ENCODE measurements at places on chromosomes 1 and 21.

DNA sequence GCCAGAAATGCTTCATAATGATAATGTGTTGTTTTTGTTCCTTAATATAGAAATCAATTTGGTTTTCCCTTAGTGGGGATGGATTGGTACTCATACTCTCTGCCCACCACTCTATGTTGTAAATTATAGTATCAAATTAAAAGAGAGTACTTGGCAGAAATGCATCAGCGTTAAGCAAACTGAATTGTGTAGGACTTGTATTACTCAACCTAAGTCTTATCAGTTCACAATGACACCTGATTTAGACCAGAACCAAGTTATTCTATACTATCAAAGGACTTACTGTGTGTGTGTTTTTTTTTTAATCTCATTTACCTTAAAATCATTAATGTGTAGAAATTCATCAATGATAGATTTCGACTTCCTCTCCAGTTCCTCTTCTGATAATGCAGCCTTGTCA is 62.0 kb upstream of the HP1BP3 start:
- no peak for DNase-seq

GRCh38 chr1:98870959-98871903 is 133.4 kb downstream of the PLPPR5 start:
- DNase-seq: no peak

DNA sequence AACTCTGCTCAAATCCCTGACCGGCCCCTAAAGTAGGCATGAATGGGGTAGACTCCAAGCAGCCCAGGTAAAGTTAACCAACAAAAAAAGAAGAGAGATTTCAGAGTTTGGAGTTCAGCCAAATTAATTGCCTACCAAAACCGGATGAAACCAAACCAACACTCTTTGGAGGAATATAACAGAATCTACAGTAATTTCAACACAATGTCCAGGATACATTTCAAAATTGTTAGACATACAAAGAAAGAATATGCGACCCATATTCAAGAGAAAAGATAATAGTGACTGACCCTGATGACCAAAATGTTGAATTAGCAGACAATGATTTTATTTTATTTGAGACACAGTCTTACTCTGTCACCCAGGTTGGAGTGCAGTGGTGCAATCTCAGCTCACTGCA is 12.6 kb downstream of the IL22RA1 start:
- no peak for DNase-seq

- no peak for DNase-seq
These were observed 72.0 kb downstream of the ST6GALNAC5 start for GRCh38 chr1:76939050-76939816.

- DNase-seq: no peak
These were observed 1.2 kb downstream of the ITGA10 start for GRCh38 chr1:145908653-145909052.

- DNase-seq: no peak
These were observed 109.6 kb downstream of the SYF2 start for GRCh38 chr1:25122747-25123146.

DNA sequence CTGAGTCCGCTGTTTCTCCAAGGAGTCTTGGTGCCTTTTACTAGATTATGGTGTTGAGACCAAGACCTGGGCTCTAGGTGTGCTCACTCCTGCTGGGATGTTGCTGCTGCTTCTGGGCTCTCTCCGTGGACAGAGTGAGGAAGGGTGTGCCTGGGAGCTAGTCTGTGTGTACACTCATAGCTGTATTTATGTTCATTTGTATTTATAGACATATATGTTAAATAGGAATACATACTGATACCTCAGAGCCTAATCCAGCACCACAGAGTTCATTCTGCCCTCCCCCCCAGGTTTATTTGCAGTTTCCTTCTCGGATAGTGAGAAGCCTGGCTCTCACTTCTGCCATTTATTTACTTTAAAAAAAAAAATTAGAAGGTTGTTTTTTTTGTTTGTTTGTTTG is 12.6 kb downstream of the PCNT start:
- DNase-seq: no peak

DNA sequence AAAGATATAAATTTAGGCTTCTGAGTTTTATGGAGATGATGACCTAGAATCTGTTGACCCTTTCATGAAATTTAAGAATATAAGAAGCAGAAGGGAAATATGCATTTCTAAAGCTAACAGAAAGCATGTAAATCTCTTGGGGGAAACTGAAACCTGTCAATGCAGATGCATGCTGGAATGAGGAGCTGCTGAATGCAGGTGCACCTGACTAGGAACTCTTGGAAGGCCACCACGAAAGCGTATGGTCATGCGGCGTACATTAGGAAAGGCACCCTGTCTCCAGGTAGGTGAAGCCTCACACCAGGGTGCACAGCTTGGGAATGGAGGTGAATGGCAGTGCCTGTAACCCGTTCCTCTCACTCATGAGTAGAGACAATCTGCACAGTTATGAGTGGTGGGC is 309.7 kb downstream of the SEC16B start:
- no peak for DNase-seq

- no peak for DNase-seq
These were observed 119.3 kb upstream of the CDC42BPA start for GRCh38 chr1:227437495-227438008.

DNA sequence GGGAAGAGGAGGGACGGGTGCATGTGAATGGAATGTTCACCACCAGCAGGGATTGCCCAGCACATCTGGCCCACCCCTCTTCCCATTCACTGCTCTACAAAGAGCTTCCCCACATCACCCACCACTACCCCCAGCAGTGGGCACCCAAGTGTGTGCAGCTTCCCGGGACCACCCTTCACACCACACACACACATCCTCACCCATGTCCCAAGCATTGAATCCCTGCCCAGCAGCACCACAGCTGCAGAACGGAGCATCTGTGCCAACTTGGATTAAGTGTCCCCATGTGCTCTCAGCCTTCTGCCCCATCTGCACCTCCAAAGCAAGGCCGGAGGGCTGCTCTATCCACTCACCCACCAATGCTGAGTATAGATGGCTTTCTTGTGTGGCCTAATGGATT is 141.4 kb downstream of the PSMG1 start:
- DNase-seq: no peak

DNA sequence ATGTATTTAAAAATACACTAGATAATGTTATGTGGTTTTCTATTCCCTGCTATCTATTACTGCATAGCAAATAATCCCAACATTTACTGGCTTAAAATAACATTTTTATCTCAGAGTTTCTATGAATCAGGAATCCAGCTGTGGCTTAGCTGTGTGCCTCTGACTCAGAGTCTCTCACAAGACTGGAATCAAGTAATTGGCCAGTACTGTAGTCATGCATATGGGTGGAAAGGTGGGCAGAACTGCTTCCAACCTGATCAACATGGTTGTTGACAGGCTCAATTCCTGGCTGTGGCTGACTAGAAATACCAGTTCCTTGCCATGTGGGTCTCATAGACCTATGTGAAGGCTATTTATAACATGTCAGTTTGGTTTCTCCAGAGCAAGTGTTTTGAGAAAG is 131.8 kb downstream of the PDE4B start:
- DNase-seq: no peak

- DNase-seq: peak; percentile 35
These were observed 8.0 kb upstream of the B4GALT3 start for GRCh38 chr1:161185282-161185682.

DNA sequence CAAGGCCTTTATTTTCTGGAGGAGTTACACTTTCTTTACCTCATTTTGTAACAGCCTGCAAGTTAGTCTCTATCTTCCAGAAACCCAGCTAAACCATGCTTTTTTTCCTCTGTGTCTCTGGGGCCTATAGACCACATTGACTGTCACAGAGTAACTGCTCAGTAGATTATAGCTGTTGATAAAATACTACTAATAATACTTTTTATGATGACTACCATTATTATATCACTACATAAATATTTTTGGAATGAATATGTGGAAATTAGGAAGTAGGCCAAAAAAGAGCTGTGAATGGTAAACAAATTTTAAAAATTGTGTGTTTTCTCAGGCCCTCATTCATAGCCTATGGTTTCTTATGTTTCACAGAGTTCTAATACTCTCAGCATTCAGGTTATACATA is 233.1 kb upstream of the USP24 start:
- DNase-seq: no peak

DNA sequence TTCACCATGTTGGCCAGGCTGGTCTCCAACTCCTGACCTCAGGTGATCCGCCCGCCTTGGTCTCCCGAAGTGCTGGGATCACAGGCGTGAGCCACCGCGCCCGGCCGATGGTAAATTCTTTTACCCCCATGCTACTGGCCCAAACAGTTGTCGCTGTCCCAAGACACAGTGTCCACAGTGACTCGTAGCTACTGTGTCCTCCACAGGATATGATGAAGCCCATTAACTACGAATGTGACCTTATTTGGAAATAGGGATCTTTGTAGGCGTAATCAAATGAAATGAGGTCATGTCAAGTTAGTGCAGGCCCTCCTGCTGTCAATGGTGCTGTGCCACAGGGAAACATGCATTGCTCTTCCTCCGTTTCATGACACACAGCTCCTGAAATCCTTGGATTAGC is 8.5 kb downstream of the FNDC10 start:
- DNase-seq: no peak

GRCh38 chr1:221141606-221142285 is 262.5 kb downstream of the HLX start:
- DNase-seq: no peak

DNA sequence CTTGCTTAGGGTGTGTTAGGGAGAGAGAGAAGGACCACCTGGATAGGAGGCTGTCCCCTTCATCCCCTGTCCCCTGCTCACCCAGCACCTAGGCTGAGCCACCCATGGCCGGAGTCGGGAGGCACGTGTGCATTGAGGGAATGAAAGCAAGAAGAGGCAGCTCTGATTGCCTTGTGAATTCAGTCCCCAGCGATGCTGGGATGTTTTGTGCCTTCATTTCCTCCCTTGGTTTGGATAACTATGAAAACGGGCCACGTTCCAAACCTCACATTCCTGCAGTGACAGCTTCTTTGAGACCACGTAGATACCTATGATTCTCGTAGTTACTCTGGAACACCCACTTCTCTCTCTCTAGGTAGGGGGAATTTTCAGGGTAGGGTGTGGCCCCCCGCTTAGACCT is 67.1 kb downstream of the MAN1C1 start:
- DNase-seq: no peak

DNA sequence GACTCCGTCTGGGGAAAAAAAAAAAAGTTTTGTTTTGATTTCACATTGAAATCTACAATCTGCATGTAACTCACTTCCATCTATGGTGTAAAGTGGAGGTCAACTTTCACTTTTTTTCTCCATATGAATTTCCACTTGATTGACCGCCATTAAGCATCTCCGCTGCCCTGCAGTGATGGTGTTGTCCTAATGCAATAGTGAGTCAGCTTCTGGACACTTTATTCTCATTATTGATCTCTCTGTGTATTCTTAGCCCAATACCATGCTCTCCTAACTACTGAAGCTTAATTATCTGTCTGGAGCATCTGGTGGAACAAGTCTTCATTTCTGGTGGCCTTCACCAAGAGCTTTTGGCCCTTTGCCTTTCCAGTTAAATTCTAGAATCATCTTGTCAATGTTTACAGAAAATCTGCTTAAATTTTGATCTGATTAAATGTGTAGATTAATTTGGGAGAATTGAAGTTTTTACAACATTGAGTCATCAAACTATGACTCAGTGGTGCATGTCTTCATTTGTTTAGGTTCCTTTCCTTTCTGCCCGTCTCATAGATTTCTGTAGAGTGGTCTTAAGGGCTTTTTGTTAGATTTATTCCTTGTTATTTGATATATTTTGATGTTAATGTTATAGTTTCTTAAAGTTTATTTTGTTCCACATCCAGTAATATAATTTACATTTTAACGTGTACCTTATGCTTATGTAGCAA is 181.5 kb downstream of the PRDM2 start:
- DNase-seq: no peak

- no peak for DNase-seq
These were observed 238.0 kb downstream of the ASTN1 start for GRCh38 chr1:176926330-176927086.

- no peak for DNase-seq
These were observed 5.6 kb downstream of the JAK1 start for GRCh38 chr1:64960731-64961130.

DNA sequence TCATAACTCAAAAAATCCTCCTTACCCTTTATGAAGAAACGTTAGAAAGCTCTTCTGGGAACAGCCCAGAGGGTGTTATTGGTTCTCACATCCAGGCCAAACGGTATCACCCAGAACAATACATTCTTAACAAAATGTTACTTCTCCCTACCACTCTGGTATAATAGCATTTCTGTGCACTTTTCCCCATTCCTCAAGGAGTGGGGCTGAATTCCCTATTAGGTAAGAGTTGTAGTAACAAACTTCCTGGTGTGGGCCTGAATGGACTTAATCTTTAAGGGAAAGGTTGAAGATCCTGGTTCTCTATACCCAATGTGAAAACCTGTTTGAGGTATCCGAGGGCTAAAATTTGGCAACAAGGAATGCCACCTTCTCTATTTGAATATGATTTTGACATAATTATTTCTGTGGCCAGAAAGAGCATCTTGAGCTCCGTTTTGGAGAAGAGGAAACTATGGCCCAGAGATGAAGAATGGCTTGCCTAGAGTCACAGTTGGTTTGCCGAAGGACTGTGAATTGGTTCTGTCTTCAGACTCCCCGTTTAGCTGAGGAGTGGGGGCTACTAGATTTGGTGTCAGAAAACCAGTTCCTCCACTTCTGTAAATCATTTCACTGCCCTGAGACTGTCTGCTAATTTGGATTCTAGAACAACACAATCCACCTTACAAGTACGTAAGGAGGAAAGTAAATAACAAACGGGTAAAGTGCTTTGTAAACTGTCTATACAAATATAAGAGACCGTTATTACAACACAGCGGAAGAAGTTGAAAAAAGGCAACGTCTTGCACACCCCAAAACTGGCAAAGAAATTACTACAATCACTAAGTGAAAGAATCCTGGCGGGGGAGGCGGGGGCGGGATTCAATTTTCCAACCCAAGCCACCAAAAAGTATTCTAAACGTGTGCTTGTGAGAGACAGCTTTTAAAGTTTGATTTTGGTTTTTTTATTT is 2.3 kb downstream of the ANP32E start:
- peak; percentile 47 for DNase-seq

- no peak for DNase-seq
These were observed 505.2 kb upstream of the ZRANB2 start for GRCh38 chr1:71586030-71586429.

GRCh38 chr1:149879556-149879955 is 19.8 kb upstream of the BOLA1 start:
- no peak for DNase-seq

DNA sequence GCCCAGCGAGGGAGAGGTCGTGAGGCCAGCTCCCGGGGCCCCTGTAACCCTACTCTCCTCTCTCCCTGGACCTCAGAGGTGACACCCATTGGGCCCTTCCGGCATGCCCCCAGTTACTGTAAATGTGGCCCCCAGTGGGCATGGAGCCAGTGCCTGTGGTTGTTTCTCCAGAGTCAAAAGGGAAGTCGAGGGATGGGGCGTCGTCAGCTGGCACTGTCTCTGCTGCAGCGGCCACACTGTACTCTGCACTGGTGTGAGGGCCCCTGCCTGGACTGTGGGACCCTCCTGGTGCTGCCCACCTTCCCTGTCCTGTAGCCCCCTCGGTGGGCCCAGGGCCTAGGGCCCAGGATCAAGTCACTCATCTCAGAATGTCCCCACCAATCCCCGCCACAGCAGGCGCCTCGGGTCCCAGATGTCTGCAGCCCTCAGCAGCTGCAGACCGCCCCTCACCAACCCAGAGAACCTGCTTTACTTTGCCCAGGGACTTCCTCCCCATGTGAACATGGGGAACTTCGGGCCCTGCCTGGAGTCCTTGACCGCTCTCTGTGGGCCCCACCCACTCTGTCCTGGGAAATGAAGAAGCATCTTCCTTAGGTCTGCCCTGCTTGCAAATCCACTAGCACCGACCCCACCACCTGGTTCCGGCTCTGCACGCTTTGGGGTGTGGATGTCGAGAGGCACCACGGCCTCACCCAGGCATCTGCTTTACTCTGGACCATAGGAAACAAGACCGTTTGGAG is 23.7 kb upstream of the TNFRSF1B start:
- DNase-seq: no peak
